ENCODE measurements at places on chromosomes 3 and 15. TPM values are rescaled to one million over a fixed set of nuclear protein-coding genes. Genes with fewer than 3 reads are reported as not detected.

DNA sequence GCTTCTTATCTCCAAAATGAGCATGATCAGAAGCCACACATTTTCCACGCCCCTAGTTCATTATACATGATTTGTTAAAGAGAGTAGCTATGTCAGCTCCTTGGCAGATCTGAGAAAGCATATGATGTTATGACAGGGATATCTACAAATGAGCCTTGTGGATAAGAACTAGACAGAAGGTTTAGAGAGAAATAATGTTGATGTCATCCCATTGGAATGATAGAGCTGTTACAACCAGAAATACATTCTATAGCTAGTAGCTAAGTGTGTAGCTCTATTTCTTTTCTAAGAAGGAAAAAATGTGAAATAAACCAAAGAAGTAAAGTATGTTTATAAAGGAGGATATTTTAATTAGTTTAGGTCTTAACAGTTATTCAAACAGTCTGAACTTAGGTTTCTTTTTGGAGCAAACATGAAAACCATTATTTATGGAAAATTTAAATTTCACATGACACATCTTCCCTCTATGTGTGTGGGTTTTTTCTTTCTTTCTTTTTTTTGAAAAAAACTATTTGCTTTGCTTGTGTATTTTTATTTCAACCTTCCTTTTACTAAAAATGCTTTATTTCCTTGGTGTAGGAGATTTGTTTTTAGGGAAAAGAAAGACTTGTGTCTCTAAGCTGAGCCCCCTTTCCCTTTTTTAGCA lies 167.7 kb downstream of the GHSR start:
- DNase-seq = no peak

- peak; percentile 56 for DNase-seq
Measured at GRCh38 chr3:140148824-140149390, 213.9 kb downstream of the CLSTN2 start.

- no peak for DNase-seq
Measured at GRCh38 chr3:126704494-126705214, 614 bp downstream of the CHCHD6 start.

- DNase-seq = no peak
Measured at GRCh38 chr3:39291903-39292329, 12.1 kb upstream of the CX3CR1 start.

DNA sequence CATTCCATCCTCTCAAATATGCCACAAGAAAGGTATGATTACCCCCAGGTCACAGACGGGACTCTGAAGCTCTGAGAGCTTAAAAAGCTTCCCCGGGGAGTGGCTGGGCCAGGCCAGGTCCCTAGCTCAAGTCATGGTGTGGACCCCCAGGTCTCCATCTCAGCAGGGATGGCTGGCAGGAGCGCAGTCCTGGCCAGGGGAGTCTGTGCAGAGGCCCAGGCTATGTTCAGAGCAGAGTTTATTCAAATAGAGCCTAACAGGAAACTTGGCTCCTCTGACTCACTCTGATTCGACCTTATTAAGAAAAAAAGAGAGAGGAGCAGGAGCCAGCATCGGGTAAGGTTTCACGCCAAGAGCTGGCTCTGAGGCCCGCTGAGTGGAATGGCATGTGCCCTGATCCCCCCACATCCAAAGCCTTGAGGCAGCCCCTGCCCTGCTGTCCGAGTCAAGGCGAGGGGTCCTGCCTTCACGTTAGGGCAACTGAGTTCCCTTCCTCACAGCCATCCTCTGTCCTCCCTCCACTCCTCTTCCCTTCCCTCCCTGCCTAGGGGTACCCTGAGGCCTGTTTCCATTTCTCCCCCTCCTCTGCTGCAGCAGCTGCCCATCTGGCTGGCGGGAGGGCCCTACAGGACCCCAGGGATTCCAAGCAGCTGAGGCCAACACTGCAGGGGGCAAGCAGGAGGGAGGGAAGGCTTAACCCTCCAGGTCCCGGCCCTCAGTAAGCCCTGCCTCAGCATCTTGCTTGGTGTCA lies 1.9 kb upstream of the LOXL1 start:
- no peak for DNase-seq

- DNase-seq = no peak
Measured at GRCh38 chr15:48674876-48675275, 29.4 kb upstream of the FBN1 start.

DNA sequence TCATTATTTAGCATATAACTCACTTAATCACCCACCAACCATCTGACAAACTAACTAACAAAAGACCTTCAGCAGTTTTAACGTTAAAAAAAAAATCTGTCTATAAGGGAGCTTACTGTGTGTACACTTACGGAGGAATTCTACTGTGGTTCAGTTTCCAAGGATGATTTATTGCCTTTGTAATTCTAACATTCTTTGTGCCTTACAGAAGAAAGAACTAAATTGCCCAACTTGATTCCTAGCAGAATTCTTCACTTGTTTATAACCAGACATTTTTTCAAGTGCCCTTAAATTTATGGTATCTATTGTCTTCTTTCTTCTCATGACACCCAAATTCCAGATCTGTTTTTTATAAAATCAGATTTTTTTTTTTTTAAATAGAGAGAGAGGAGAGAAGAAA lies 119.7 kb upstream of the IGSF10 start:
- DNase-seq = no peak

GRCh38 chr3:47856669-47857068 lies 53.7 kb downstream of the DHX30 start:
- DNase-seq = no peak

GRCh38 chr3:54846119-54846518 lies 81.7 kb downstream of the LRTM1 start:
- DNase-seq = no peak

DNA sequence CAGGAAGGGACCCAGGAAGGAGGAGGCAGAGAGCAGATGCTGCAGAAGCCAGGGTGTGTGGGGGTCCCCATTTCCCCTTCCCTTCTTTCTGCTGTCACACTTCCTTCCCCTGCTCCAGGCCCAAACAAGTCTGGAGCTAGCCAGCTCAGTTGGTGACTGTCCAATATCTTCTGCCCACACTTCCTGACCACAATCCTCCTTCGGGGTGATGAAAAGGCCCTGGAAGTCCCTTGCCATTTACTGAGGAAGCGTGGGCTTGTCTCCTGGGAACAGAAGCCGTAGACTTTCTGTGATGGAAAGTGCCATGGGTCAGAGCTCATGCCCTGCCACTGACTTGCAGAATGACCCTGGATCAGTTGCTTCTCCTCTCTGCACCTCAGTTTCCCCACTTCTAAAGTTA lies 39.0 kb downstream of the ANAPC13 start:
- no peak for DNase-seq

DNA sequence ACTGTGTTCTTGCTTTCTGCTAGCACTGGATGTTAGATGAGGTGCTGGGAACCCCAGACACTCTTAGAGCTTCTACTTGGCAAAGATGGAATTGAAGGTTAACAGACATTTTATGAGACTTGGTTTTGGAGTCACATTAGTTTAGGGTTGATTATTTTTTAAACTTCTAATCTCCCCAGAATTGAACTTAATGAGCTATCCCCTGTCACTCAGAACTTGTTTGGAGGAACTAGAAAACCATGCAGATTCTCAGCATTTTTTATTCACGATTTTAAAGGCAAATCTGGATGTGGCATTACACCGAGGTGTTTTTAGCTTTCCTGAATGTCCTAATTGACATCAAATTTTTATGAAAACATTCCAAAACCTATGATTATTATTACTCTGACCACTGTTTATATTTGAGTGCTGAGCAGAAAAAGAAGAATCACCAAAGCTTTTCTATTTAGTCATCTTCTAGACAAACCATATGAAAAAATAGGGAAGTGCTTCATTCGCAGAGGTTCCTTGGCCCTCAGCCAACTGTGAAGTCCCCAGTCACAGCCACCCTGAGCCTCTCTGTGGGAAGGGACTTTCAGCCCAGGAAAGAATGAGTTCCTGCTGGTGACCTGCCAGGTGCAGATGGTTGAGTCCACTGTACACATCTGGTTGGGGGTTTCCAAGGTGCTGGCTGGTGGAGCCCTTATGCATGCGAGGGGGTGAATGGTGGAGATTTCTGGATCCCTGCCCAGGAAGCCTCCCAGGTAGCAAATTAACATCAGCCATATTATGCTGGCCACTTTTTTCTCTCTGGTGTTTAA lies 196.0 kb upstream of the TOPAZ1 start:
- DNase-seq = no peak

The SI gene
- total RNA-seq = not detected

The CKMT1A gene
- 37.6 TPM for total RNA-seq

The MYL3 gene
- not detected for total RNA-seq

The EPHB1 gene
- total RNA-seq = 2.2 TPM

The SUSD5 gene
- total RNA-seq = 0.98 TPM

The EPHB3 gene
- total RNA-seq = 17.7 TPM
